ENCODE measurements at places on chromosomes 3 and 15. TPM values are rescaled to one million over a fixed set of nuclear protein-coding genes. Genes with fewer than 3 reads are reported as not detected.
A peak's percentile ranks its signal among the peaks of the same experiment; 100 is the strongest.

GRCh38 chr15:88098361-88098760, 158.2 kb downstream of the NTRK3 start:
- no peaks in the 10 kb centered on the region for H3K4me1 ChIP-seq
- no peak overlapping the region for H3K27ac ChIP-seq
- no peak for DNase-seq
- H3K36me3 ChIP-seq, result no peaks in the 10 kb centered on the region

DNA sequence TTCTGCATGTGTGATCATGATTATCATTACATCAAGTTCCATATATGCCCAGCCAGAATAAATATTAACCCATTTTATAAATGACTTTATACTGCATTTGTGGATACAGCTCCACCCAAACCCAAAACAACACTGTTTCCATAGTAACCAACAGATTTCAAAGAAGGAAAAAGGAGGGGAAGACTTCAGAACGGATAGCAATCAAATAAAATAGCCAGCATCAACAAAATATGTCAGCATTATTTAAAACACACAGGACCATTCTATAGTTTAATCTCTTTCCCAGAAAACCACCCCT, 114.4 kb downstream of the FOXP1 start:
- peaks cover 45% of the 10 kb centered on the region for H3K4me1 ChIP-seq
- peaks cover 34% of the 10 kb centered on the region for H3K36me3 ChIP-seq
- H3K27ac ChIP-seq, result no peak overlapping the region
- DNase-seq, result no peak

- peak overlapping the region; percentile 71 for H3K4me3 ChIP-seq
- H3K4me1 ChIP-seq, result peaks cover 85% of the 10 kb centered on the region
- H3K27me3 ChIP-seq, result no peaks in the 10 kb centered on the region
Observed at GRCh38 chr3:10263646-10264363, 15.5 kb downstream of the TATDN2 start.

DNA sequence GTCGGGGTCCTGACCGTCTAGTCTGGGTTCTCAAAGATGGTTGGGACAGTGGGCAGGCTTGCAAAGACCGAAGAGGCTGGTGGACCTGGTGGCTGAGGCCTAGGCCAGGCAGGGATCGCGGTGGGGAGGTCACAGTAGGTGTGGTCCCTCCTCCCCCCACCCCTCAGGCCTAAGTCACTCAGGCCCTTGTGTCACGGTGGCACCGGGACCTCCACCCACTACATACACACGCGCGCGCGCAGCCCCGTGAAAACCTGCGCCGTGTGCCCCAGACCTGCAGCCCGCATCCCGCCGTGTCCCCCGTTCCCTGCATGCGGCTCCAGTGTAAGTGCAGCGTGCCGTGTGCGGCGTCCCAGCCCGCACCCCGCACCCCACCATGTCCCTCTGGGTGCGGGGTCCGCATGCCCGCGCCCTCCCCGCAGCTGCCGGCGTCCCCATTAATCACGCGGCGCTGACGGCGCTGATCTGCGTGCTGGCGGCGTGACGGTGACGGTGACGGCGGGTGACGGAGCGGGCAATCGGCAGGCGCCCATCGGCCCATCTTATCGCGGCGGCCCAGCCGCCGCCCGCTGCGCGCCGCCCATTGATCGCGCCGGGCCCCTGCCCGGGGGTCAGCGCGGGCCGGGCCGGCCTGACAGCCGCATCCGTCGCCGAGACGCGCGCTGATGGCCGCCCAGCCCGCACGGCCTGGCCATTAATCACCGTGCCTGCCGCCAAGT, 24.4 kb downstream of the SEC61A1 start:
- peaks cover 31% of the 10 kb centered on the region for H3K36me3 ChIP-seq
- peak; percentile 52 for DNase-seq
- H3K4me3 ChIP-seq, result peak overlapping the region; percentile 16

GRCh38 chr15:71702496-71702895, 107.9 kb upstream of the NR2E3 start:
- no peaks in the 10 kb centered on the region for H3K4me1 ChIP-seq
- no peak for DNase-seq
- no peak overlapping the region for H3K4me3 ChIP-seq

DNA sequence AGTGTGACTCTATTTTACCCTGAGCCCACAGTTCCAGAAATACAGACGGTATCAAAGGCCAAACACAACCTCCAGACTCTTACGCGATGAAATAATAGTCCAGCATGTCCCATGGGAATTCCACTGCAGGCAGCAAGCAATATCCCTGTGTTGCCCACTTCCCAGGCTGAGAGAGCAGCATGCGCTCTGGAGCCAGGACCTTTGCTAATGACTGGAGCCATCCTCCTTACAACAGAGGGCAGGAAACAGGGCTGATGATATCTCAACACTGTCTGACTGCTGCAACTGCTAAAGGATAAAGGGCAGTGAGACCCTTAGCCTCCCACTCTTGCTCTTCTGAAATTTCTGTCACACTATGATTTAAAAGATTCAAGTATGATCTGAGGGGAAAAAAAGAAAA, 34.8 kb downstream of the MCF2L2 start:
- no peak overlapping the region for H3K4me3 ChIP-seq
- H3K27ac ChIP-seq, result no peak overlapping the region
- no peaks in the 10 kb centered on the region for H3K36me3 ChIP-seq
- H3K4me1 ChIP-seq, result peaks cover 3% of the 10 kb centered on the region
- no peak for DNase-seq

GOLGA8J gene
- not detected for total RNA-seq

DNA sequence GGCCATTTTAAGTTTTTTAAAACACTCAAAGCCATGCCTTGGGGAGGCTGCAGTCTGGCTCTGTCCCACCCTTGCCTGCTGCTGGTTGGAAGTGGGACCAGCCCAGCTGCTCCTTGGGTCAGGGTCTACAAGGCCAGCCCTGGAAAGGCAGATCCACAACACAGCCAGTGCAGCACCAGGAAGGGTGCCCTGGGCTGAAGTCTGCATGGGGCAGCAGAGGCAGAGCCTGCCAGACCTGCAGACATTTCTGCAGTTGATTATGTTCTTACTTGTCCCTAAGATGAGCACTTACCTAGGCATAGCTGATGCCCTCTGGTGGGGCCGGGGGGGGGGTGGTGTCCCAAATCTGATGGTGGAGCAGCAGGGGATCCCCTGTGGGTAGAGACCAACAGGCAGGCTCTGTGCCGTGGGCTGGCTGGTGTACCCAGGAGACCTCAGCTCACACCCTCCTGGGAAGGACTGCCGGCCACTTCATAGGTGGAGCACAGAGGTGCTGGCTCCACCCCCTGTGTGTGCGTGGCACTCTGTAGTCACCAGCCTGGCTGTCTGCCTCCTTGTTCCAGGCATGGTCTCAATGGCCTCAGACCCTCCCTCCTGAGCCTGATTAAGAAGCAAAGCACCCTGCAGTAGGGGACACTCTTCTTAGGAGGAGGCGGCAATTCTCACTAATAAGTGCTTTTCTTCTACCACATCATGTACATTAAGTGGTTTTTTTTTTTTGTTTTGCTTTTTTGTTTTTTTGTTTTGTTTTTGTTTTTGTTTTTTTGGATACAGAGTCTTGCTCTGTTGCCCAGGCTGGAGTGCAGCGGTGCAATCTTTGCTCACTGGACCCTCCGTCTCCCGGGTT, 97.4 kb upstream of the KLF13 start:
- no peak overlapping the region for H3K27ac ChIP-seq
- no peaks in the 10 kb centered on the region for H3K27me3 ChIP-seq
- DNase-seq, result no peak
- H3K36me3 ChIP-seq, result no peaks in the 10 kb centered on the region
- no peak overlapping the region for H3K4me3 ChIP-seq

- DNase-seq, result no peak
- no peaks in the 10 kb centered on the region for H3K27me3 ChIP-seq
- H3K36me3 ChIP-seq, result no peaks in the 10 kb centered on the region
- H3K4me1 ChIP-seq, result no peaks in the 10 kb centered on the region
Observed at GRCh38 chr3:61092870-61093269, 158.4 kb downstream of the FHIT start.

GPR171 gene
- 74.0 TPM for total RNA-seq

GRCh38 chr15:62799919-62800318, 242.6 kb upstream of the TPM1 start:
- H3K4me3 ChIP-seq, result no peak overlapping the region
- no peak for DNase-seq
- no peak overlapping the region for H3K27ac ChIP-seq
- H3K4me1 ChIP-seq, result no peaks in the 10 kb centered on the region

DNA sequence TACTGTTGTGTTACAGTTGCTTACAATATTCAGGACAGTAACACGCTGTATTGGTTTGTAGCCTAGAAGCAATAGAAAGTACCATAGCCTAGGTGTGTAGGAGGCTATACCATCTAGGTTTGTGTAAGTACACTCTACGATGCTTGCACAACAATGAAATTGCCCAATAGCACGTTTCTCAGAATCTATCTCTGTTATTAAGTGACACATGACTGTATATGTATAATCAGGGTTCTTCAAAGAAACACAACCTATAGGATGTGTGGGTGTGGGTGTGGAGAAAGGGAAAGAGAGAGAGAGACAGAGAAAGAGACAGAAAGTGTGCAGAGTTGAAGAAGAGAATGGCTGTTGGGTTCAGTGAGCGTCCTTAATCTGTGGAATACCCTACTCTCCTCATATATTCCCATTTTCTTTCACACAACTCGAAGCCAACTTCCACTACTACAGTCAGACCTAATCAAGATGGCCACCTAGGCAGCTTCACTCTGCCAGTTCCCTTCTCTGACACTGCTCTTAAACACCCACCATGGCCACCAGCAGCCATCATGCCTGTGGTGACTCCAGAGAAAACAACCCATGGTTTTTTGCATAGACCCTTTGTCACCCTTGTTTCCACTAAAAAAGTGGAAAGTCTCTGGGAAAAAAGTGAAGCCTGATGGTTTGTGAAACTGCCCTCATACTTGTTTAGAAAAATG, 5.8 kb upstream of the PPP4R2 start:
- DNase-seq, result no peak
- peaks cover 10% of the 10 kb centered on the region for H3K4me1 ChIP-seq
- no peaks in the 10 kb centered on the region for H3K27me3 ChIP-seq

- no peaks in the 10 kb centered on the region for H3K27me3 ChIP-seq
- H3K4me1 ChIP-seq, result no peaks in the 10 kb centered on the region
- H3K27ac ChIP-seq, result no peak overlapping the region
- no peak for DNase-seq
Observed at GRCh38 chr15:93001156-93001555, 87.9 kb downstream of the RGMA start.

DNA sequence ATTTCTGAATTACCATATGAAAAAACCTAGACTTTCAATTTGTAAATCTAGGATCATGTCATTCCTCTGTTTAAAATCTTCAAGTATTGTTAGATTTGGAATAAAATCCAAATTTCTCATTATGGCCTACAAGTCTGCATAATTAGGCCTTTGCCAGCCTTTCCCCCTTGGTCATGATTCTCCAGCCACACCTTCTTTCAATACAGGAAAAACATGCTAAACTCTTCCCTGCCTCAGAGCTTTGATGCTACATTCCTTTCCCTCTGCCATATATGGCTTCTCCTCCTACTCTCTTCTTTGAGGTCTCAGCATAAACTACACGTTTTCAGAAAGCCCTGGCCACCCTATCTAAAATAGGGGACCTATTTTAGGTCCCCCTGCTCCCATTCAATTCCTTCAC, 48.5 kb downstream of the TM6SF1 start:
- peaks cover 2% of the 10 kb centered on the region for H3K4me1 ChIP-seq
- peaks cover 10% of the 10 kb centered on the region for H3K27me3 ChIP-seq
- DNase-seq, result no peak
- H3K36me3 ChIP-seq, result no peaks in the 10 kb centered on the region

GATM gene
- 1.3 TPM for total RNA-seq

GRCh38 chr3:13670292-13670691, 121.4 kb downstream of the FBLN2 start:
- peaks cover 9% of the 10 kb centered on the region for H3K27me3 ChIP-seq
- H3K4me3 ChIP-seq, result no peak overlapping the region
- H3K36me3 ChIP-seq, result no peaks in the 10 kb centered on the region
- no peaks in the 10 kb centered on the region for H3K4me1 ChIP-seq
- no peak for DNase-seq

- no peak overlapping the region for H3K27ac ChIP-seq
- H3K4me1 ChIP-seq, result no peaks in the 10 kb centered on the region
- no peaks in the 10 kb centered on the region for H3K27me3 ChIP-seq
- no peak overlapping the region for H3K4me3 ChIP-seq
- no peak for DNase-seq
Observed at GRCh38 chr3:116242825-116243224, 202.5 kb downstream of the LSAMP start.

AADACL2 gene
- total RNA-seq, result not detected
